Caki2 (cell line): ENCODE measurements at places on chromosomes 2 and 18.

- no peak for DNase-seq
Measured at GRCh38 chr2:232925153-232925820, 55.2 kb downstream of the SNORC start.

GRCh38 chr2:152437276-152438108 lies 102.5 kb downstream of the FMNL2 start:
- no peak for DNase-seq

GRCh38 chr2:167928434-167928833 lies 319.0 kb downstream of the STK39 start:
- no peak for DNase-seq

- peak; percentile 14 for DNase-seq
Measured at GRCh38 chr2:217103752-217104545, 244.1 kb upstream of the TNP1 start.

DNA sequence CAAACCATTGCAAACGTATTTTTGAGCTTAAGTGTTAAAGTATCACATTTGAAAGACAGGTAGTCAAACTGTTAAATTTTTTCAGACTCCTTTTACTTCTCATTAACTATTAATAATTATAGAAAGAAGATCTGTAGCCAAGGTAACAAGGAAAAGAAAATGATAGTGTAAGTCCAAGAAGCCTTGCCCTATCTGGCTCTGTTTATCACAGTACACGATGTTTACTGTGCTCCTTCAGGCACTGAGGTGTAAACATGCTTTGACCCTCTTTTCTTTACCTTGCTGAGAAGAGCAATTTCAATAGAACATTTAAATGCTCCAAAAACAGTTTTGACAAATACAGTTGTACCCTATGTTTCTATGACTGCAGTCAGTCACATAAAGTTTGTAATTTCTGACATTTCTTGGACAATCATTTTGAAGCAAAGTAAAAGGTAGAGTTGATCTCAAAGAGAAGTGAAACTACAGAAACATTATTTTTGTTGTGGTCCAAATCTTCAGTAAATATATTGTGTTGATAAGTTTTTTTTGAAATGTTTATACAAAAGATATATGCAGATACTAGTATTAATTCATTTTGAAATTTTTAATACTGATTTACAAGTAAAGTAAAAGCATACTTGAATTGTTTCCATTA lies 152.6 kb upstream of the KYNU start:
- no peak for DNase-seq

DNA sequence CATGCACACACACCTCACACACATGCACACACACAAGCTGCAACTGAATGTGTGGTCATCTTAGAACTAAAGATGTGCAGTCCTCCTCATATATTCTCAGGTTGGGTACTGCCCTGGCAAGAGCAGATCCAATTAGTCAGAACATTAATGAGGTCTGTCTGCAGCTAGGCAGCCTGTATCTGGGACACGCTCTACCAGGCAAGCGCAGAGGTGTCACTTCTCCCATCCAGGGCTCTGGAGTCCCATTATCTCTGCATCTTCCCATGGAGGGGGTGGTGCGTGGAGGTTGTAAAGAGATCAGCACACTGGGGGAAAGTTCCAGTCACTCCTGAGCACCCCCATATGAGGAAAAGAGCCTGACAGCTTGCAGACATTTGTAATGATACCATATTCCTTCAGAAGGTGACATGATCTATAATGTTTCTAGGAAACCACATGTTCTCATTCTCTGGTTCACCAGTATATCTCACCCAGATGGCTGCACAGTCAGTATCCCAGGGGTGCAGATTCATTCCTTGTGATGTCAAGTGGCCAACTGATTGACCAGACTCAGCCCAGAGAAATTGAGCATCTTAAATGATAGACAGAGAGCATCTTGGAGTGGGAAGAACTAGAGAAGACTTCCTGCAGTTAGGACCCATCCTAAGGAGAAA lies 95.4 kb downstream of the RTN4 start:
- no peak for DNase-seq

GRCh38 chr18:48732767-48733424 lies 194.1 kb downstream of the CTIF start:
- no peak for DNase-seq

GRCh38 chr2:142954493-142954892 lies 77.0 kb downstream of the KYNU start:
- DNase-seq, result peak; percentile 16

GRCh38 chr18:12694032-12694431 lies 8.5 kb downstream of the CEP76 start:
- peak; percentile 38 for DNase-seq

- no peak for DNase-seq
Measured at GRCh38 chr2:86628091-86628522, 4.4 kb upstream of the RNF103 start.

GRCh38 chr2:66370824-66371223 lies 64.1 kb upstream of the MEIS1 start:
- DNase-seq, result no peak

DNA sequence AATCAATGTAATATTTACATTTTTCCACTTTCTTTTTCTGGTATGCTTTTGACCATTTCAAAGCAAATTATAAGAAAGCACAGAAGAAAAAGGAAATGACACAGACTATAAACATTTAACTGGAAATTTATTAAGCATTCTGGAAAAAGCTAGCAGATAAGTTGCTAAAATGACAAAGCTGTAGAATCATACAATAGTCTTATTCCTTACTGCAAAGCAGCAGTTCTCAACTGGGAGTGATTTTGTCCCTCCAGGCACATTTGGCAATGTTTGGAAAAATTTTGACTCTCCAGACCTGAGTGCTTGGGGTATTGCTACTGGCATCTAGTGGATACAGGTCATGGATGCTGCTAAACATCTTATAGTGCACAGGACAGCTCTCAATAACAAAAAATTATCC lies 75.1 kb downstream of the MBD5 start:
- DNase-seq, result no peak

DNA sequence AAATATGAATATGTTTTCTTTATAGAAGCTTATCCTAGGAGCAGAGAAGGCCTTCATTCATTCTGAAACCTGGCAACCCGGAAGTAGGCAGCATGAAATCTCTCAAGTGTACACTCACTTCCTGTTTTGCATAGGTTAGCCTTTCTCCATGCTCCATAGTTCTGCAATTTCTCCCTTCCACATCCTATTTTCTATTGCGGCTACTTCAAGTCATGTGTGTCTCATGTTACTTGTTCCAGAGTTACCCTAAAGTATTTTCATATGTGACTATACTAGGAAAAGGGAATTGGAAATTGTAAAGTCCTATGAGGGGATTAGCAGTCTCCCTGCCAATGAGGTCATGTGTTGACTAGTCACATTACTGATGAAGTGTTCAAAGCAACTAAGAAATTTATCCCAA lies 320.6 kb downstream of the NCKAP5 start:
- DNase-seq, result no peak

DNA sequence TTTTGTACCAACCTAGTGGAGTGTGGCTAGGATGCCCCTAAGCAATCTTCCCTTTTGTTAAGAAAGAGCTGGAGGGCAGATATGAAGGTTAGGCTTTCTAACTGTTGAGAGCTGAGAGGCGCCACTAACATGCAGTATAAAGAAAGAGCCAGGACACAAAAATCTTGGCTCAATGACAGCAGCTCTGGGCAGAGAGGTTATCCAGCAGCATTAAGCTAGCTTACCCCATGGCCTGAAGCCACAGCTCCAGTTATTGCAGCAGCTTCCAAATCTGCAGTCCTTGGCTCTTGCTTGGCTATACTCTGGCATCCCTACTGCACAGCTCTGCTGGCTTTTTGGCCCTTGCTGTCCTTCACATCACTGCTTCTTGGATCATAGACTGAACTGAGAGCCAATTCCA lies 213.4 kb downstream of the GPD2 start:
- DNase-seq, result no peak

DNA sequence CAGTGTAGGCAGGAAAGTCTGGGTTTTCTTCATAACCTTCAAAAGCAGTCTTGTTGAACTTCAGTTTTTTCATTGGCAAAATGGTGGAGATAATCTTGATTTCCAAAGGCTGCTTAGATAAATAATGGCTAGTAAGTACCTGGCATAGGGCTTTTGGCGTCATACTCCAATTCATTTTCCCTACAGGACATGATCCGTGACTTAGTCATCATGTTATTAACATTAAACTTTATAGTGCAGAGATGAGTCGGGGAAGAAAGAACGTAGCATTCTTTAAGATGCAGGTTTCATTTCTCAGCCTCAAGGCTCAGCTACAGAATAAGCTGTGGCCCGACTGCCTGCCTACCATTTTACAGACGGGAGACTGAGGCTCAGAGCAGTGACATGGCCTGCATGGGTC lies 64.0 kb downstream of the RALBP1 start:
- DNase-seq, result no peak

DNA sequence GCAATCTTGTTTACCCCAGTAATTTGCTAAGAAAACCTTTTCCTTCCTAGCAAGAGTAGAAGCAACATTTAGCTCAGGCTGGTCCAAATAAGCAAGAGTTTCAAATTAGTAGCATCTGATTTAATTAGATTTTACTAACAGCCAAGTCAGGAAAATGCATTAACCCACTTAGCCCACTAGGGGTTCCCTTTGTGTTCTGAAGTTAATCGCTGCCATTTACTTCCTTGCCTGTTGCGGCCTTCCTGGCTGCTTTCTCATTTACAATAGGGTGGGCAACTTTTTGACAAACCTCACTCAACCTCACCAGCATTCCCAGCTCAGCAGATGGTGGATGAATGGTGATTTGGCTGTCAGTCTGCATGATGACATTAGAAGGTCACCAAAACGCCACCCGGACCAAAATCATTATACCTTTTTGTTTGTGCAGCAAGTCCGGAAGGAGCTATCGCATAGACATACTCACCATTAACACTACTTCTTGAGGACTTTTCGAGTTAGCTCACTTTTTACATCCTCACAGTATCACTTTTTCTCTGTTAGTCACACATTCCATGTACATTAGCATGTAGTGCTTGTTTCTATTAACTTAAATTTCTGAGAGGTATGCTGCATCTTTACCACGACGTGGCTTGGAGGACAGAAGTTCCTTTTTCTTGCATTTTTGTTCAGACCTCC lies 101.5 kb upstream of the SETBP1 start:
- no peak for DNase-seq

DNA sequence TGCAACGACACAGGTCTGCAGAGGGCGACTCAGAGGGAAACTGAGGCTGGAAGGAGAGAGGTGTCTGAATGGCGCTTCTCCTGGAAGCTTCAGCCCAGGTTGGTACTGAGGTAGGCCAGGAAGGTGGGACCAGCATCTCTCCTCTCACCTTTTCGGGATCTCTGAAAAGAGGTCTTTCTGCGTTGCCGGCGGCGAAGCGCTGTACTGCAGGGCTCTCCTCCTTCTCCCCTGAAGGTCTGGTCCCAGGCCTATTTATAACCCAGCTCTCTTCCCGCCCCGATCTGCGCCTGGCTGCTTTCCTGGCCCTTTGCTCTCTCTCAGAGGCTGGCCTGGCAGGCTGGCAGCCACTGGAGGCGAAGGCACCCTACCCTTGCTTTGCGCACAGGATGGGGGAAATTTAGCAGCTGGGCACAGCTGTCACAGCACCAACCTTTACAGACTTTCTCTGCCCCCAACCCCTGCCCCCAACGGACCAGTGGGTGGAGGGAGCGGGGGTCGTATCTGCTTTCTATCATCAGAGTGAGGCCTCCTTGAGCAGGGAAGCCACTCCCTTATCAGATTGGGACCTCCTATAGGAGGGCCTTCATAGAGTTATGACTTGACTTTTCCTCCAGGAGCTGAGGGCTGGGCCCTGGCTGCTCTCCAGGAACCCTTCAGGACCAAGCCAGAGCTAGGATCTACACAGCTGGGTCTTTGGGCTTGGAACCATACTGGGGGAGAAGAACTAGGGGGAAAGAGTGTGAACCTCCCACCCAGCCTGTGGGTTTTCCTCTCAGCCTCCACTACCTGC lies 1.1 kb downstream of the DYSF start:
- no peak for DNase-seq

- no peak for DNase-seq
Measured at GRCh38 chr2:239919774-239920692, 105.1 kb downstream of the NDUFA10 start.

DNA sequence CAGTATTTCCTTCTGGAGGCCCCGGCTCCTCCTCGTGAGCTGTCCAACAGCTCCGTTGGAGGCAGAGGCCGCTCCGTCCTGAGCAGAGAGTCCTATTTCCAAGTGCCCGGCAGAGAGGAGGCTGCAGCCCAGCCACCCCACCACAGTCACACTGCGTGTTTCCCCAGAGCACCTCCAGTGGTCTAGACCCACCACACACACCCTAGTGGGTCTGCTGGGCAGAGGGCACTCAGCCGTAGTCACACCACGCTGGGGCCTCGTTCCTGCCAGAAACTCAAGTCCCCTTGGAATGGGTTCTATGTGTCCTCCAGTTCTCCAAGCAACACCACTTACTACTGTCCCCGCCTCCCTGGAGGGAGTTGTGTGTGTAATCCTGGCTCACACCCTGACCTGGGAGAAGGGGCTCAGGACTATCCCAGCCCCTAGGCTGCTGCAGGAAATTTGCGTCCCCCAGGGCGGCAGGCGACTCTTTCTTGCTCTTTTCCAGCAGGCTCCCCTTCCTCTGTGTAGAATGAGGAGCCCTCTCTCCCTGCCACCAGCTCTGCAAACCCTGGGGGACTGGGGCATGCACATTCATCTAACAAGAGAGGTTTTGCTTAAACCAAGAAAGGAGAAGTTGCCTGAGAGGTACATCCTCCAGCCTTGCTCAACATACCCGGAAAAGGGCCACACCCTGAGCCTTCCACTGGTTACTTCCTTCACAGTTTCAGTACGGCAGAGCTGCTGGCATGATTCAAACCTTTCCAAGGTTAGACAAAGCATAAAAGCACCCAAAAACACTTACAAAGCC lies 114.1 kb downstream of the NDUFA10 start:
- DNase-seq, result no peak

GRCh38 chr2:173571021-173571821 lies 216.5 kb downstream of the CDCA7 start:
- DNase-seq, result peak; percentile 50

DNA sequence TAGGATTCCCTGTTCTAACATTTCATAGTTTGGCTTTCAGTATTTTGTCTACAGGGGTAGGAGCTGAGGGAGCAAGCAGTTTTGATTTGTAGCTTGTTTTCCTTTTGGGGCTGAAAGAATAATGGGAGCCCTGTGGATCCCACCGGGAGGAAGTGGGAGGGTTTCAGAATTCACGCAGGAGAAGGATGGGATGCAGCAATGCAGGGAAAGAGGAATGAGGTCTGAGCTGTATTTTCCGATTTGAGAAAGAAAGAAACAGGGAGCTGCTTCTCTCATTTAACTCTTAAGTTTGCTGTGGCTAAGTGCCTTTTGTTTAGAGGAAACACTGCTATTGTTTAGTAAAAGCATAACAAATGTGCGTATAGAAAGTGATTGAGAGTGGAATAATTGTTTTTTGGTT lies 141.0 kb downstream of the ADCYAP1 start:
- no peak for DNase-seq
